ENCODE measurements at places on chromosomes 6 and 20.

GRCh38 chr6:93073811-93074210, 345.5 kb downstream of the EPHA7 start:
- DNase-seq = no peak

GRCh38 chr6:168090064-168090690, 11.2 kb upstream of the FRMD1 start:
- DNase-seq = no peak

DNA sequence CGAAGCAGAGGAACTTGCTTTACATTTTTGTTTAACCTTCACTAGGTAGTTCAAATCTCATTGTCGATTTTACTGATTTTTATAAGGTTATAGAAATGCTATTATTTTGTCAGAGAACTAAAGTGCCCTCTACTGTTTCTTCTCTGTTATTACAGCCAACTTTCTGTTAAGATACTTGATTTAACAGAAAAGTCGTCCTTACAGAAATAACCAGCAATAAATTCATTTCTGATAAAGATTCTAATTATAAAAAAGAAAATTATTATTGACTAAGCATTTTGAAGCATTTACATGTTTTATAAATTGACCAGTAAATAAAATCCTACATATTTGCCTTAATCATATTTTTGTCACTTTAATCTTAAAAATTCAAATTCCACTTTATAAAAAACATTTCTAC, 60.8 kb downstream of the OGFRL1 start:
- no peak for DNase-seq

- DNase-seq = no peak
These were observed 49.2 kb upstream of the MAP7 start for GRCh38 chr6:136599329-136600011.

GRCh38 chr20:20130399-20130798, 78.1 kb downstream of the CFAP61 start:
- no peak for DNase-seq

- no peak for DNase-seq
These were observed 902 bp downstream of the SAMHD1 start for GRCh38 chr20:36950414-36951197.

GRCh38 chr6:41605649-41606048, 32.6 kb upstream of the MDFI start:
- DNase-seq = no peak

DNA sequence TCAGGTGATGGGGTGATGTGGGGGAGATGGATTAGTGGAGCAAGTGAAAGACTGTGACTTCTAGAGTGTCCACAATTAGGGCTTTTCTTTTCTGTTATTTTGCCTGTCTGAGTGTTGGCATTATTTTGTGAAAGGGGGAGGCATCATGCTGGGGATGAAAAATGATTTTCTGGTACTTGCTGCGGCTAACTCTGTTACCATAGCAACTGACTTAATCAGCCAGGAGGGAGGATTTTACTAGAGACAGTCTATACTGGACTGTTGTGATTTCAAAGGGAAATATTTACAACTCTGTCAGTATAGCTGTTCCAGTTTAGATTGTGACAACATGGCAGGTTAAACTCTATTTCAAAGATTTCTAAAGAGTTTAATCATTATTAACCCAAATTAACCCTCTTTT, 30.4 kb upstream of the MRAP2 start:
- DNase-seq = no peak

GRCh38 chr6:89782222-89782621, 37.4 kb downstream of the MDN1 start:
- no peak for DNase-seq

GRCh38 chr6:33078442-33078841, 2.7 kb downstream of the HLA-DPB1 start:
- no peak for DNase-seq

DNA sequence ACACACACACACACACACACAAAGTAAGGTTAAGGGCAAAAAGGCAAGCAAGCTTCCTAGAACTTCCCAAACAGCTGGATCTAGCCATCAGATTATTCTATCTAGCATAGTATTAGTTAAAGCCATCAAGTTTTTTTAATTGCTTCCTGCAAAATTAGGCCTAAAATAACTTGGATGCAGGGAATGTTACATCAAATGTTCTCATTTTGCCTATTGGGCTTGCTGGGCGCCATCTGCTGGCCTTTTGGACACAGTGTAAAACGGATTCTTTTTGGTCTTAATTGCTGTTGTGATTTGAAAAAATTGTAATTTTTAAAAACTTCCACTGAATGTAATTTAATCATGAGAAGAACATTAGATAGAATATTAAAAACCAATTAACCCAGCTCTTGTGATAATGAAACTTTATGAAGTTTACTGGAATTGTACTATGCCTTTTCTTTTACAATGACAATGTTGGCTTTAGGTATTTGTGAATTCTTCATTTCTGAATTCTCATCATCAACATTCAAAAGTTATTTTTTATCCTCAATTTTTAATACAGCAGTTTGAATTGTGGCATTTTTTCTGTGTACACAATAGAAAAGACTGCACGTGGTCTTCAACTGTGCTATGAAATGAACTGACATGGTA, 6.8 kb downstream of the MKKS start:
- DNase-seq = no peak

DNA sequence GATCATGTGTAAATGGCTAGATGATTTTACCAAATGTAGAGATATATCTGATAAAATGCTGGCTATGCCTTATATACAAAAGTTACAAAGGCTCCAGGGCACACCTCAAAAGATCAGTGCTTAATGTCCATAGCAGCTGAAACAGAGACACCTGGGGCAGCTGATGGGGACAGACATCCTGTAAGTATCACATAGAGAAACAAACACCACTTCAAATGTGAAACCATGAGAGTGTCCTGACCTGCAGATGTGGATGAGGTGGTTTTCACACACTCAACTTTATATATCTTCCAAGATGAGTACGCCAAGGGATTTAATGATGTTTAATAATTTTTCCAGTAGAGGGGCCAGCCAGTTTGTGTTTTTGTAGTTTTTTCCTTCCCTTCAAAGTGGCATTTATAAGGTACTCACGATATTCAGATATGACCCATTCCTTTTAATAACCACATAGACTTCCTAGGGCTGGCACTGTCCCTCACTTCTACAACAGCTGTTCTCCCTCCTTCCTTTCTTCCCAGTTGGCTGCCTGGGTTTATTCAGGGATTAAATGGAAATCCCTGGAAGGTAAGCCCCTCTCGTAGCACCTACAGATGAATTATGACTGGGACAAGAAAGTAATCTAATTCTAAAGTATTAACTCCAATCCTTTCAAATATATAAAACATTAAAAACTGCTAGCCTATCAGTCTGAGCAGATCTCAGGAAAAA, 50.3 kb upstream of the MCM9 start:
- DNase-seq = no peak

DNA sequence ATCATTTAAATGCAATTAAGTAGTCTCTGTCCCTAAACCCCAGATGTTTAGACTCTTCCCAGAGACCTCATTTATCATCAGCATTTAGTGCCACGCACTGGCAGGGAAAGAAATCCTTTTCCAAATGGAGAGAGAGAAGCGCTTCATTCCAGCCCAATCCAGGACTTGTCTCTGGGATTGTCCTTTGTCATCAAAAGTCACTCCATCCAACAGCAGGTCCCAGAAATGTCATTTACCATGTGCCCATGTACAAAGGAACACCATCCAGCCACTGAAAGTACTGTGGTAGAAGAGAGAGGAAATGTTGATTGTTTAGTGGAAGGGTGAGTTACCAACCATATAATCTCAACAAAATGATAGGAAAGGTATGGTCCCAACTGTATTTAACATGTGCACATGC, 66.9 kb upstream of the SMIM28 start:
- no peak for DNase-seq

GRCh38 chr6:96812077-96812703, 25.1 kb downstream of the GPR63 start:
- no peak for DNase-seq

DNA sequence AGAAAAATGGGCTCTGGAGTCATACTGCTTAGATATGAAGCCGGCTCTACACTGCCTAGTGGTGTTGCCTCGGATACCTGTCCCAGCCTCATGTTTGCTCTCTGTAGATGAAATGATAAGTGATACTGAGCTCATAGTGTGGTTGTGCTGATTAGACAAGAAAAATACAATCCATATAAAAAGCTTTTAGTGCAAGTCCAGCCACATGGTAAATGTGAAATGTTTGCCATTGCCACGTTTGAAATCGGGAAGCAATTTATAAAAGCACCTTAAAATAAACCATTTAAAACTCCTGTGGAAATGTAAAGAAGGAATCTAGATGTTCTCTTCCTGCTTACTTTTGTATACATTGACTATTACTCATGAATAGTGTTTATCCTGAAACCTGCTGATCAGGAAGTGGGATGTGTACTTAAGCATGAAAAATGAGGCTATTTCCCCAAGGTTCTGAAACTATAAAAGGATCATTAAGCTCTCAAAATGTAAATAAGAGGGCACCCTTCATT, 13.1 kb upstream of the PBOV1 start:
- DNase-seq = no peak

GRCh38 chr6:81896525-81897503, 144.3 kb upstream of the TENT5A start:
- no peak for DNase-seq

GRCh38 chr6:118881440-118882313, 12.3 kb upstream of the ASF1A start:
- DNase-seq = no peak

- DNase-seq = peak; percentile 1
These were observed 801 bp downstream of the FBXL4 start for GRCh38 chr6:98946879-98947410.

GRCh38 chr20:48738399-48739304, 89.1 kb downstream of the PREX1 start:
- peak; percentile 60 for DNase-seq

DNA sequence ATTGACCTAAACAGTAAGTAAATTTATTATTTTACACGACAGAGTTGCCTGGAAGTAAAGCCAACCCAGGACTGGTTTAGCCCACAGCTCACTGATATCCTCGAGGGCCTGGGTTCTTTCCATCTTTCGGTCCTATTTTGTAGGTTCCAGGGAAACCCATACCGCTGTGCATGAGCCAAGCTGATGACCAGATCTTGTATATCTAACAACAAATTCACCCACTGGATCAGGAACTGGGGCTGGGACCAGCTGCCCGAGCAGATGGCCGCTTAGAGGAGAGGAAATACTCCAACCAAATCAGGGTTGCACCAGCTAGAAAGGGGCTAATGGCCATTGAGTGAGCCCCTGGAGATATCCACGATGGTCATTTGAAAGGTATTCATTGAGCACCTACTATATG, 139.2 kb downstream of the BACH2 start:
- DNase-seq = no peak

DNA sequence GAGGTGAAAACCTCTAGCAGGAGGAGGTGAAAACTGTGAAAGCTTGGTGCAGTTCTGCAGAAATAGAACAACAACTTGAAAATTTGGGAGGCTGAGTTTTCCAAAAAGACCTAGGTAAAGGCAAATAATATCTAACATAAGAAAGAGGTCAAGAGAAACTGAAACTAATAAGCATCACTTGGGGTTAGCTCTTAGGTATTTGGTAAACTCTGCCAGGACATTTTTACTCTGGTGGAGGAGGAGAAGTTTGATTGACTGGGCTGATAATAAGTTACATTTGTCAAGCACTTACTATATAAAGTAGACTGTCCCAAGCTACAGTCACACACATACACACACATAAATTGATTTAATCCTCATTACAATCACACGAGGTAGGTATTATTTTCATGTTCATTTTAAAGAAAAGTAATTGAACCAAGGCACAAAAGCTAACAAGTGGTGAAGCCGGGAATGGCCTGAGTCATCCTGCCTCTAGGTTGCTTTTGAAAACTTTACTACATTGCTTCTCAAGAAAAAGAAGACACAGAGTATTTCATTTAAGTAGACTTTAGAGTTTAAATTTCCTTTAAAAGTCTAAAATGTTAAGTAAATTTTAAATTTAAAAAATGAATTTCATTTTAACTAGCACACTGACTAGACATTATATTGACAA, 275.5 kb downstream of the PTPRK start:
- DNase-seq = no peak

DNA sequence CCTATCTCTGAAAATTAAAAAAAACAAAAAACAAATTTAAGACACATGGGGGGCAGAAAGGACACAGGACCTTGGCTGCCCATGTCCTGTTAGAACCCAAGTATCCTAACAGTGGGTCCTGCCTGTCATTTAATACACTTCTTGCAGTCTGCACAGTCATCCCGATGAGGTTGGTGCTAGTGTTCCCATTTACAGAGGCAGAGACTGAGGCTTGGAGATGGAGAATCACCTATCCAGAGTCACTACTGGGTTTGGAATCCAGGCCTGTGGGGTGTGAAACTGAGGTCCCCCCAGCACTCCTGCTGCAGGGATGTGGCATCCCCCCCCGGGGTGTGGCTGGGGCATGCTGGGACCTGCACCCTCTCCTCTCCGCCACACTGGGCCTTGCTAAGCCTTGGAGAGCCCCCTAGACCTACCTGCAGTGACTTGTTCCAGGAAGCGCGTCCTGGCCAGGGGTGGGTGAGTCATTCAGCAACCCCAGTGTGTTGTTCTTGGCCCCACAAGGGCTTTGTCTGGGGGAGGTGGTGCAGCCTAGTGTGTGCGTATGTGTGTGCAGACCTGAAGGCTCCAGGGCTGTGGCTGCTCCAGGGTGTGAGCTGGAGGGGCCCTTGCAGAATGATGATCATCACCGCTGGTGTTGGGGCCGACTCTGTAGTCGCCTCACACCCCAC, 49.7 kb downstream of the BCAS4 start:
- DNase-seq = peak; percentile 51

DNA sequence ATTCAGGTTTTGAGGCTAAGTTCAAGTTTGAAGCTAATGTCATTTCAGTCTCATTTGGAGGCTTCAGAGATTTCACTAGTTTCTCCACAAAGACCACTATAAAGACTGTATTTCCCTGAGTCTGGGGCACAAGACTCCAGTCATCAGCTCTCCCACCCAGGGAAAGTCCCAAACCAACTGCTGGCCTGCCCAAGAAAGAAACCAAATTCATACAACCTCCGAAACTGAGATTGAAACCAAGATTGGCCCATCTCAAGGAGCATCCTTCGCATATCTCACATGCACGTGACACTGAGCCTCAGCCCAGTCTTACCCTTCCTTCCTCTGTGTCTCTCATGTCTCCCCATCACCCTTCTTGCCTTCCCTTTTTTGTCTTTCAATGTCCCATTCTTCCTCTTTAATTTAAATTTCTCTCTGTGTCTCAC, 3.5 kb upstream of the LTA start:
- DNase-seq = no peak

GRCh38 chr6:134722200-134722870, 227.6 kb downstream of the ALDH8A1 start:
- no peak for DNase-seq

DNA sequence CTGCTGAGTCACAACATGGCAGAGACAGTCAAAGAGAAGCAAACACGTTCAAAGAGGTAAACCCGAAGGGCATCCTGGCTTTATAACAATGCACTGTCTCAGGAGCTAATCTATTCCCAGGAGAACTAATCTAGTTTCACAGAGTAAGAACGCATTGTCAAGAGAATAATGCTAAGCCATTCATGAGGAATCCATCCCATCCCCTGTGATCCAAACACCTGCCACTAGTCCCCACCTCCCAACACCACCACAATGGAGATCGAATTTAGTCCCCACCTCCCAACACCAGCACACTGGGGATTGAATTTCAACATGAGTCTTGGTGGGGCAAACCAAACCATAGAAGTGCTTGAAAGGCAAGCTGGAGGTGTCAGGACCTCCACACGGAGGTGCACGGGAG, 231.5 kb upstream of the ID4 start:
- no peak for DNase-seq

- no peak for DNase-seq
These were observed 47.6 kb upstream of the SMLR1 start for GRCh38 chr6:130779658-130780033.

Measured in stimulated activated CD8-positive, alpha-beta memory T cell treated with anti-CD3 and anti-CD28 coated beads, Interleukin-4, amount 100 ng/mL, for 24 hours (primary cell).